ENCODE measurements at places on chromosomes 1 and 21. TPM values are rescaled to one million over a fixed set of nuclear protein-coding genes. Genes with fewer than 3 reads are reported as not detected.

DNA sequence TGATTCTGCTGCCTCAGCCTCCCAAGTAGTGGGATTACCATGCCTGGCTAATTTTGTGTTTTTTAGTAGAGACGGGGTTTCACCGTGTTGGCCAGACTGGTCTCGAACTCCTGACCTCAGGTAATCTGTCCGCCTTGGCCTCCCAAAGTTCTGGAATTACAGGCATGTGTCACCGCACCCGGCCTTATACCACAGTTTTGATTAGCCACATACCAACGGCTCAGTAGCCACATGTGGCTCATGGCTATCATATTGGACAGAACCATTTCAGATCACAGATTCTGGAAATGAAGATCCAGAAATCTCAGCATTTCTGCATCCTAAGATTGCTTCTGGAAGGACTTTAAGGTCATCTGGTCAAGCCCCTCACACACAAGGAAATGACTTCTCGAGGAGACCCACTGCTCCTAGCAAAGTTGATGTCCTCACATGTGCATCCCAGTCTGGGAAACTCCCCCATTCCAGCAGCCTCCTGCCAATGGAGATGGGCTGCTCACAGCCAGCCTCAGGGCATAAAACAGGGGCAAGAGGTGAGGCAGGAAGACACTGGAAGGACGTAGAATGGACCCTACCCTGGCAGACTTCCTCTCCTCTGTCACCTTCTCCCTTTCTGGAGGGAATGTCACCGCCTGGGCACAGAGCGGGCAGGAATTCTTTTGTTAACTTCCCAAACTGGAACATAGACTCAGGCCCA, 17.5 kb upstream of the CITED4 start:
- H3K4me1 ChIP-seq, result peaks cover 28% of the 10 kb centered on the region
- DNase-seq, result no peak
- H3K4me3 ChIP-seq, result no peak overlapping the region
- peaks cover 22% of the 10 kb centered on the region for H3K27me3 ChIP-seq
- H3K36me3 ChIP-seq, result no peaks in the 10 kb centered on the region
- H3K27ac ChIP-seq, result no peak overlapping the region

ADORA3 gene
- total RNA-seq, result 10.3 TPM

- no peaks in the 10 kb centered on the region for H3K4me1 ChIP-seq
- peaks cover 14% of the 10 kb centered on the region for H3K27me3 ChIP-seq
- no peak overlapping the region for H3K4me3 ChIP-seq
- no peaks in the 10 kb centered on the region for H3K36me3 ChIP-seq
- H3K27ac ChIP-seq, result no peak overlapping the region
- DNase-seq, result no peak
Measured at GRCh38 chr1:37083603-37084002, 49.3 kb upstream of the GRIK3 start.

GRCh38 chr1:29186707-29187106, 5.0 kb upstream of the SRSF4 start:
- H3K36me3 ChIP-seq, result no peaks in the 10 kb centered on the region
- no peak for DNase-seq
- H3K4me1 ChIP-seq, result peaks cover 5% of the 10 kb centered on the region
- H3K4me3 ChIP-seq, result no peak overlapping the region
- no peak overlapping the region for H3K27ac ChIP-seq
- no peaks in the 10 kb centered on the region for H3K27me3 ChIP-seq

TMIGD3 gene
- total RNA-seq, result 9.0 TPM

DNA sequence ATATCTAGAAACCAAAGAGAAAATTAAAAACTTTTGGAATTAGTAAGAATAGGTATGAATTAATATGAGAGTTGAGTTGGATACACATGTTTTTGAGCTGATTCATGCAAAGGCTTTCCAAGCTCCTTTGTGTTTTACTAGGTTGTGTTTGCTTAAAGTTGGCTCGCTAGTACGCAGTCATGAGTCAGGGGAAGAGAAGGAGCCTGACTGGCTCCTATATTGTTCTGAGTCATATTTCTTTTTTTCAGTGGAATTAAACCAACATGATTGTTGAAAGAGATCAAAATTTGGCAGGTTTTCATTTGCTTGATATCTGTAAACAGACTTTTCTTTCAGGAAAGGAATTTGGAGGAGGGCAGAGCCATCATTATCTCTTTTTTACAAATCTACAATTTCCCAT, 66.7 kb downstream of the MAGI3 start:
- no peaks in the 10 kb centered on the region for H3K36me3 ChIP-seq
- H3K27me3 ChIP-seq, result no peaks in the 10 kb centered on the region
- peaks cover 17% of the 10 kb centered on the region for H3K4me1 ChIP-seq
- no peak overlapping the region for H3K4me3 ChIP-seq
- no peak for DNase-seq
- H3K27ac ChIP-seq, result no peak overlapping the region

GRCh38 chr1:234619794-234620247, 9.8 kb upstream of the IRF2BP2 start:
- H3K27ac ChIP-seq, result peak overlapping the region; percentile 59
- H3K4me1 ChIP-seq, result peaks cover 40% of the 10 kb centered on the region
- H3K36me3 ChIP-seq, result no peaks in the 10 kb centered on the region
- no peak for DNase-seq
- no peaks in the 10 kb centered on the region for H3K27me3 ChIP-seq

DNA sequence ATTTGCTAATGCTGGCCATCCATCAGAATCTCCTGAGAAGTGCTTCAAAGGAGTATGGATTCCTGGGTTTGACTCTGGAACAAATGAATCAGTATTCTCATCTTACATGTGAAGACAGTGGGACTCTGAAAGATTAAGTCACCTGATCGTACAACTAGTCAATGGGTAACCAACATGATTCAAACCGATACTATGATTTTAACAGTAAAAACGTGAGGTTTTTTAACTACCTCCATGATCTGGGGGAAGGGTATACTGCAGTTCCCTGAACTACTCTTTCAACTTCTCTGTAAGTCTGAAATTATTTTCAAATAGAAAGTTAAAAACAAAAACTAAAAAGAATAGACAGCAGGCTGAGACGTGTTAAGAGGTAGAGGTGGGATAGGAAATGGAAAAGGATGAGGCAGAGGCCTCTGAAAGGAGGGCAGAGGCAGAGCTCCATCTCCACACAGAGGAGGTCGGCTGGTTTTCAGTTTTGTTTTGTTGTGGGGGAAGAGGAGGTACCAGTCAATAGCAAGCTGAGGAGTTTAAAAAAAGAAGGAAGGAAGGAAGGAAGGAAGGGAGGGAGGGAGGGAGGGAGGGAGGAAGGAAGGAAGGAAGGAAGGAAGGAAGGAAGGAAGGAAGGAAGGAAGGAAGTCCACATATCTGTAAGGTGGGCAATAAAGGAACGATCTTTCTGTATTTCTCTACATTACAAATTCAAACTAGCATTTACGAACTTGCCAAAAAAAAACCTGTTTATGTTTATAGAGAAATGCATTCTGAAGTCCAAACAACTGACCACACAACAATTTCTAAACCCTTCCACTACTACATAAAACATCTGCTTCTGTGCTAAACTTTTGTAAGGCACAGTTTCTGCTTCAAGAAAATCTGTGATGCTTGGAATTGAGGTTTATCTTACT, 213.1 kb downstream of the RERE start:
- no peak for DNase-seq
- H3K27ac ChIP-seq, result no peak overlapping the region
- H3K27me3 ChIP-seq, result no peaks in the 10 kb centered on the region
- H3K4me3 ChIP-seq, result no peak overlapping the region
- no peaks in the 10 kb centered on the region for H3K36me3 ChIP-seq

GRCh38 chr1:147833231-147833860, 69.2 kb upstream of the GJA8 start:
- no peak overlapping the region for H3K4me3 ChIP-seq
- H3K4me1 ChIP-seq, result no peaks in the 10 kb centered on the region
- no peak for DNase-seq
- H3K36me3 ChIP-seq, result no peaks in the 10 kb centered on the region
- no peaks in the 10 kb centered on the region for H3K27me3 ChIP-seq
- H3K27ac ChIP-seq, result no peak overlapping the region

Measured in lower lobe of right lung (tissue), 2 donors.